ENCODE measurements at places on chromosomes 11 and 22.

DNA sequence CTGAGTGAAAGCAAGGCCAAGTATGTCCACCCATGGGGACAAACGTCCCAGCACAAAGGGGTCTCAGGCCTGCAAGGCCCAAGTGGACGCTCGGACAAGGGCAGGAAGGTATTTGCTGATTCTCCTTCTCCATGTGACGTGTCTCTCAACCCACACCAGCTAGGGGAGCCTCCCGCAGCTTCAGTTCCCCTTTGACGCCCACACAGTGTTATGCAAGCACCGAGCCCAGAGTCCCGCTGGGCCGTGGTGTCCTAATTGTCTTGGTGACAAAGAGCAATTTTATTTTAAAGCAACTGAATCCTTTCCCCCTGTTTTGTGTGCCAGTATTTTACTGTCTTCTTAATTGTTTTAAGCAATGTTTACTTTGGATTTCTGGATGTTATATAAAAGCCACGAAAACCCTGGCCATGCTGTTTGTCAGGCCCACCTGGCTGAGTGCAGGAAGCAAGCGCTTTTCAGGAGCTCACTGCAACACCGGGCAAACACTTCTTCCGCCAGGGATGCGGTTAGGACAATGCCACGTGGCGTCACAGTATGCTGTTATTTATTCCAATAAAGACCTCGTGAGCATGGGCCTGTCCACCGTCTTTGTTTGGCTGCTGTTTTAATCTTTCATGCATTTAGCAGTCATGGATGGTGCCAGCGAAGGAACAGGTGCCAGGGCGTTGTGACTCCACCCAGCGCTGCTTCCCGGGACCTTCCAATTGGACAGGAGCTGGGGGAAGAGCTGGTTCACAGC, 8.2 kb upstream of the PARVG start:
- DNase-seq: peak; percentile 82

GRCh38 chr11:76768088-76768908, 14.9 kb upstream of the TSKU start:
- no peak for DNase-seq

DNA sequence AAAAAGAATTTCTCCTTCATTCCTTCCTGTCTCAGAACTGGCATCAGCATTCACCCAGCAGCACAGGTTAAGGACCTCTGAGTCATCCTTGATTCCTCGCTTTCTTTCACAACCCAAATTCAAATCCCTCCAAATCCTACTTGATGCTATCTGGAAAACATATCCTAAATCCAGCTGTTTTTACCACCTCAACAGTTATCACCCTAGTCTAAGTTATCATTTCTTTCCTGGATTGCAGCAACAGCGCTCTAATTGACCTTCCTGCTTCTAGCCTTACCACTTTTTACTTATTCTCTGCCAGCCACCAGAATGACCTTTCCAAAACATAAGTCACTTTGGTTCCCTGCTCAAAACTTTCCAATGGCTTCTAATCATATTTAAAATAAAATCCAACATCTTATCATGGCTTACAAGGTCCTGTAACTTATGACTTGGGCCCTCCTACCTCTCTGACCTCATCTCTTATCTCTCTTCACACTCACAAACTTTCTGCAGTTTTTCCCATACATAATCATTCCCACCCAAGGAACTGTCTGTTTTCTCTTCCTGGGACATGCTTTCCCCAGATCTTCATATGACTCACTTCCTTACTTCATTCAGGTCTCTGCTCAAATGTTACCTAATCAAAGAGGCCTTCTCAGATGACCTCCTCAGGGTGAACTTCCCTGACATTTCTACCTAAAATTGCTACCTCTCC, 119.4 kb downstream of the TTC28 start:
- no peak for DNase-seq

GRCh38 chr11:103927535-103927934, 108.9 kb upstream of the DDI1 start:
- DNase-seq: no peak

- DNase-seq: peak; percentile 28
Observed at GRCh38 chr11:87036756-87037449, 831 bp upstream of the TMEM135 start.

GRCh38 chr11:119381181-119381988, at the start of gene USP2:
USP2 (minus strand) TSS chr11:119381690; CDS start chr11:119373480, 8,210 bp downstream.
- DNase-seq: peak; percentile 94

DNA sequence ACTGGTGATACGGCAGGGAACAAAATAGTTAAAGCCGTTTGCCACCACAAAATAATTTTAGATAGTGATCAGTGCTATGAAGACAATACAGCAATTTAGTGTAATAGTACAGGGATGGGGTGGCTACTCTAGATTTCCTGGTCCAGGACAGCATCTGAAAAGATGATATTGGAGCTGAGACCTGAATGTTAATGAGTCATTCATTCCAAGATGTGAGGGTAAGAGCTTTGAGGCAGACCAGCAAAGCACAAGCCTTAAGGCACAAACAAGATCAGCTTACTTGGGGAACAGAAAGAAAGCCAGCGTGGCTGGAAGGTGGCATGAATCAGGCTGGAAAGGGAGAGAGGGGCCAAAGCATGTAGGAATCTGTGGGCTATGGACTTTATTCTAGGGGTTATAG, 132.3 kb downstream of the TRIM44 start:
- DNase-seq: no peak

- no peak for DNase-seq
Observed at GRCh38 chr11:15958910-15959309, 397.4 kb downstream of the SOX6 start.

DNA sequence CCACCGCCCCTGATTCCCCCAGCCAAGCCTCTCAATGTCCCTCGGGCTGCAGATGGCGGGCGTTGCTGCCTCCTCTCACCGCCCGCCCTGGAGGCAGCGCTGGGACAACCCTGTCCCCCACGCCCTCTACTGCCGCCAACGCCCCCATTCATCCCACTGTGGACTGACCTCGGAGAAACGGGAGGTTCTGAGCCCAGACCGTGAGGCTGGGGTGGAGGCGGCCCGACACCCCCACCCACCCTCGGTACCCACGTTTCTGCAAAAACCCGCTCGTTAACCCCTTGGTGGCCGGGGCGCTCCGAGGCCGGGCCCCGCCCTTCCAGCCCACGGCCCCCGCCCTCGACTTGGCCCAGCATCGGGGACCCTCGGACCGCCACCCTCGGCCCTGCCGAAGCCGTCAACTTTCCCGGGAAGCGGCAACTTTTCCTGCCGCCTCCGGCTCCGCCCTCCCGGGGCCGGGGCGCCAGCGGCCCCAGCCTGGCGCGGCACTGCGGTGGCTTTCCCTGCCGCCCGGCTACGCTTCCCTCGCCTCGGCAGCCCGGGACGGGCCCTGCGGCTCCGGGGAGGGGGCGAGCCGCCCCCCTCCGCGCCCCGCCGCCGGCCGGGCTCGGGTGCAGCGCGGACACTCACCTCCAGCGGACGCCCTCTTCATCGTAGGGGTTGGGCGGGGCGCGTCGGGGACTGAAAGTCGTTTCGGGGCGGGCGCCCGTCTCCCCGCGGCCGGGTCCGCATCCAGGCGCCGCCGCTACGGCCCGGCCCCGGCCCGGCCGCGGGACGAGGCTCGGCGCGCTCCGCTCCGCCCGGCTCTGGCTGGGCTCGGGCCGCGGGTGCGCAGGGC, 458 bp downstream of the RTN4R start:
- no peak for DNase-seq

DNA sequence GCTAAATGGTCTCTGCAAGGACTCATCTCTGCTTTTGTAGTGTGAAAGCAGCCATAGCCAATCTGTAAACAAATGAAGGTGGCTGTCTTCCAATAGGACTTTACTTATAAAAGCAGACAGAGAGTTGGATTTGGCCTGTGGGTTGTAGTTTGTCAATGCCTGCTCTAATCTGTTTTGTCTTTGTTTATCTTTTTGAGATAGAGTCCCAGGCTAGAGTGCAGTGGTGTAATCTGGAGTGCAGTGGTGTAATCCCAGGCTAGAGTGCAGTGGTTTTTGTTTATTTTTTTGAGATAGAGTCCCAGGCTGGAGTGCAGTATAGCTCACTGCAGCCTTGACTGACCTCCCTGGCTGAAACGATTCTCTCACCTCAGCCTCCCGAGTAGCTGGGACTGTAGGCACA, 8.6 kb downstream of the PPP6R3 start:
- DNase-seq: no peak

- DNase-seq: no peak
Observed at GRCh38 chr11:66915866-66916265, 42.3 kb downstream of the PC start.

DNA sequence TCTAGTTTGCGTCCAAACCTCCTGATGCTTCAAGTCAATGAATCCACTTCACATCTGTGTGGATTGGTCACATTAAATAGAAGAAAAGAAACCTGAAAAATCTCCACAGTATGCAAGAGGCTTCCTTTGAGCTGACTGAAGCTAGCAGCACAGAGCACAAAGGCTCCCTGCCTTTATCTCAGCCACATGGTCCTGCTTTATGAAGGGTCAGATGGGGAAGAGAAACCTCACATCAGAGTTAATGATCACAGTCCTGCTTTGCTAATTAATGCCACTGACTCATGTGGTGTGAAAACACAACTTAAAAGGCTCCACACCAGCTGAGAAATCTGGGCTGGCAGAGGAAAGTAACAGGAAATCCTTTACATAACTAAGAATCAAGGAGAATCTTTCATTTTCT, 1291.0 kb downstream of the LRRC4C start:
- no peak for DNase-seq

GRCh38 chr11:62962391-62962790, 22.4 kb downstream of the SLC22A6 start:
- no peak for DNase-seq

GRCh38 chr11:5196731-5197130, 3.8 kb downstream of the OR51V1 start:
- no peak for DNase-seq

GRCh38 chr11:32884770-32885384, 7.7 kb upstream of the QSER1 start:
- no peak for DNase-seq

- no peak for DNase-seq
Observed at GRCh38 chr22:32697331-32697995, 104.0 kb upstream of the TIMP3 start.

DNA sequence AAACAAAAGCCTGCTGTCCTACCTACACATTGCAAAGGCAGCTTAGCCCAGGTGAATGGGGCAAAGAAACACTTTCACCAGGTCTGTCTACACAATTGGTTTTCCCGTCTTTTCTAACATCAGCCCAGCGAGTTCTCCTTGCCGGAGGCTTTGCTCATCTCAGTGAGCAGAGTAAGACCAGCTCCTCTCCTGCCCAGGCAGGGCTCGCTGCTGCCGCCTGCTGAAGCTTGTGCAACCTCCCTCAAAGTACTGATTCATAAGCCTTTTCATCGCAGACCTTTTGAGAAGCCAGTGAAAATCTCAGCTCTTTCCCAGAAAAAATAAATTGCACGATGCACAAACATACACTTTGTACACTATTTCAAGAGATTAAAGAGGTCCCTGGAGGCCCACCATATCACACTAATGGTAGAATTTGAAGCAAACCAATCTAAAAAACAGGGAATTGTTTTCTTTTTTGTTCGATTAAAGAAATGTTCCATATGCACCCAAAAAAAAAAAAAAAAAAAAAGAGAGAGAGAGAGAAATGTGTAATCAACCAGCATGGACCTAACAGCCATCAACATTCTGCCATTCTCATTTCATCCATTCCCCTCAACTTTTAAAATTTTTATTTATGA, 328.1 kb upstream of the MPPED2 start:
- peak; percentile 12 for DNase-seq

DNA sequence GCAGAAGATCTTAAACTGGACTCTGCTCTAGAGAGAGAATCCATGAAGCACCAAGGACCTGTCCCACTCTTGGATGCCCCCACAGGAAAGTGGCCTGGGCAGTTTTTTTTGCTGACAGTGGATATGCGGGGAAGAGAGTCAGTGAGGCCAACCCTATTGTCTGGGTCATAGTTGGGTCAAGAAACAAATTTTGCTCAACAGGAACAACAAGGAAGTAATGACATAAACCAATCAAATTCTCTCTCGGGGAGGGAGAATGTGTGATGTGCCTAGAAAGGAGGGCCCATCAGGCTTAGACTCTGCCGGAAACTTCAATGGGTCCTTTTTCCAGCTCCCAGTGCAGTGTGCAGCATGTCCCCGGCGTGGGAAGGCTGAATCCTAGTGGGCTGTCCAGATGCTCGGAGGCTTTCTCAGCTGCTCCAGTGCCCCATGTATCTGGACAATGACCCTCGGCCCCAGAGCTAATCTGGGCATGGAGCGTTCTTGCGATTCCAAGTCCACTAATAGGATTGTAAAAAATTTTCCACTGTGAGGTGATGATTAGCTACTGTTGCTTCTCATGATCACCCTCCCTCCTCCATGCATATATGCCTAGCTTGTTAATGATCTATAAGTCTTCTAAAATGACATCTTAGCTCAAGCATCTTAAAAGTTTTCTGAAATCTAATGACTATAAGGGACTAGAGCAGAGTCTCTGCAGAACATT, 101.0 kb downstream of the SNX19 start:
- no peak for DNase-seq

GRCh38 chr22:41816871-41817270, 16.0 kb upstream of the SREBF2 start:
- DNase-seq: no peak

- DNase-seq: peak; percentile 66
Observed at GRCh38 chr11:17386331-17387084, 2.0 kb downstream of the KCNJ11 start.

- no peak for DNase-seq
Observed at GRCh38 chr11:32963721-32964120, 52.0 kb upstream of the DEPDC7 start.

- no peak for DNase-seq
Observed at GRCh38 chr11:64351136-64351631, 7.8 kb upstream of the RPS6KA4 start.

DNA sequence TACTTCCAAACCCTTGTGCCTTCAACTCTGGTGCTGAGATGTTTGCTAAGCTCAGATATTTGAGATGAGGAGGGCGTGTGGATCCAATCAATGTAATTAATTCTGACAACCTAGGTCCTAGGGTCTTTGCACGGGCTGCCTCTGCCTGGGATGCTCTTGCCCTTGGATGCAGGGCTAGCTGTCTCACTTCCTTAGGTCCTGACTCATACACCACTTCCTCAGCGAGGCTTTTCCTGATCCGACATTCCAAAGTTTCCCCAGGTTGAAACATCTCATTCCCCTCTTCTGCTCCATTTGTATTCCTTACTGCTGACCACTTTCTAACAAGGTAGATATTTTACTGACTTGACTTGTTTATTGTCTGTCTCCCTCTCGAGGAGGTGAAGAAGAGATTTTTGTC, 43.0 kb upstream of the NTM start:
- DNase-seq: no peak

DNA sequence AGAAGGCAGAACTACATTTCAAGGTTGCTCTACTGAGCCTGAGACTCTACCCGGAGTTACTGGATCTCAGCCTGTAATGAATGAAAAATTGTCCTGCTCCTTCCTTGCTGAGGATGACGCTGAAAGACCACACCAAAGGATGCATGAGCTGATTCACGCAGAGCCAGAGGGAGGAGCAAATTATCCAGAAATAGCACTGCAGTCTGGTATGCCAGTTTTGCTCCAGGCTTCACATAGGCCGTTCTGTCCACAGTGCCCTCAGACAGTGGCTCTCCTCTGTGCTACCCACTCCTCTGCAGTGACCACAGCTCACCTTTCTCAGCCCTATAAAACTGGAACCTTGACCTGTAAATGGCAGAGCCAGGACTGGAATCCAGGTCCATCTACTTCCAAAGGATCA, 79.3 kb upstream of the GALNT18 start:
- no peak for DNase-seq
